ENCODE measurements at places on chromosomes 5 and 9.

GRCh38 chr9:114339130-114339908, 9.7 kb downstream of the ORM2 start:
- peak; percentile 73 for DNase-seq

DNA sequence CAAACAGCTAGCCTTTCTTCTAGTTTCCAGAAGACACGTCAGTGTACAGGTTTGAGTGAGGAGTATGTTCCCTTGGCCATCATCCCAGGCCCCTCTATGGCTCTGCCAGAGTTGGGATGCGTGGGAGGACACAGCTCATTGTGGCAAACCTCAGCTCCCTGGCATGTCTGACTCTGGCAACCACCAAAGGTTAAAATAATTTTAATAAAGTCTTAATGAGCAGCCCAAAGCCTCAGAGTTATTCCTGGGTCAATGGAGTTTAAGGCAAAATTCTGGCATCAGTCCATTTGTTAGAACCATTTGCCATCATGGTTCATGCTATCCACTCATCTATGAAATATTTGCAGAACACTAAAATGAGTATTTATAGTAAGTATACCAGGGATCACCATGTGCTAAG, 79.8 kb upstream of the PAPPA start:
- DNase-seq, result no peak

GRCh38 chr5:150372639-150373038, 15.1 kb downstream of the TCOF1 start:
- no peak for DNase-seq

- no peak for DNase-seq
Measured at GRCh38 chr5:35470866-35471265, 146.8 kb upstream of the SPEF2 start.

DNA sequence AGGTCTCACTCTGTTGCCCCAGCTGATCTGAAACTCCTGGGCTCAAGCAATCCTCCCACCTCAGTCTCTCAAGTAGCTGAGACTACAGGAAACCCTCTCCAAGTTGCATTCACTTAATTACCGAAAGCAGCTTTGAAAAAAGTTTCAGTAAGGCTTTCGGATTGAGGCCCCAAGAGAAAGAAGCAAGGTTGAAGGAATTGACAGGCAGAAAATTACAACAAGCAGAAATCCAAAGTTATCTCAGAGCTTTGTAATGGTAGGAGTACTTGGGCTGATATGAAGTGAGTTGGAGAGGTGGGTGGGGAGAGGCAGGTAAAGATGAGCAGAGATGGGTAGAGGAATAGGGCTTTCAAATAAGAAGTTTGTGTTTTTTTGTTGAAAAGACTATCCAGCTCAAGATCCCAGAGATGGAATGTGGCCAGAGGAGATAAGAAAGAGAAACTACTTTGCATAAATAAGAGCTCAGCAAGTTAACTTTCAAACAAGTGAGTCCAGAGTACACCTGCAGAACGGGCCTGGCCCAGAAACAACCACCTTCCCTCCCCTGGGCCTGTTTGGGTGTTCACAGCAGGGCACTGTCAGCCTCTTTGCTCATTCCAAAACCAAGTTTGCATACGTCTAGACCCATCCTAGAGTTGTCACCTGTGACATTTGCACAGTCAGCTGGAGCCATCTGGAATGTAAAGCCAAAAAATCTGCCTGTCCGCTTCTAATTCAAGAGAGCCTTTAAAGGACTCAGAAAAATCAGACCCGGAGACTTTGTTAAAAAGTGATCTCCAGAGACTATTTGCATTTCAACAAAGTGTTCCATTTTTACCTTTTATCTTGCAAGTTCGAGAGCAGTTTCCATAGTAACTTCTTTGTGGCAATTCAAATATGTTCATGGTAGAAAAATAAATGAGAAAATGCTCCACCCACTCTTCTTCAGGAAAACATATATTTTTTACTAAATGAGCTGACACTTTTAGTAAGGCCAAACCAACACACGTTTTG, 2.2 kb upstream of the CLINT1 start:
- peak; percentile 23 for DNase-seq

DNA sequence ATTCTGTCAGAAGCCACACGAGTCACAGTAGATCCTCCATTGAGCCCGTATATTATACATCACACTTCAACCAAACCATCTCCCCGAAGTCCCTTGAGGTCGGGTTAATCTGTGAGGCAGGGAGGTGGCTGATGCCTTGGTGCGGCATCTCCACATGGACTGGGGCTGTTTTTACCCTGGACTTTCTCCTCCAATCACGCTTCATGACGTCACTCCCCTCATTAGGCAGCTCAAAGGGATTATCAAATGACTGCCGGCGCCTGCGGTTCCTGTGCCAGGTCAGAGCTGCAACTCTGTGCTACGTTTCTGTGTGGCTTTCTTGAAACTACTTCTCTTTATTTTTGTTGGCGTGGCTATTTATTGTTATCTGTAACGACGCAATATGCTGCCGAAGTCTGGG, 53.7 kb downstream of the TMOD1 start:
- no peak for DNase-seq

DNA sequence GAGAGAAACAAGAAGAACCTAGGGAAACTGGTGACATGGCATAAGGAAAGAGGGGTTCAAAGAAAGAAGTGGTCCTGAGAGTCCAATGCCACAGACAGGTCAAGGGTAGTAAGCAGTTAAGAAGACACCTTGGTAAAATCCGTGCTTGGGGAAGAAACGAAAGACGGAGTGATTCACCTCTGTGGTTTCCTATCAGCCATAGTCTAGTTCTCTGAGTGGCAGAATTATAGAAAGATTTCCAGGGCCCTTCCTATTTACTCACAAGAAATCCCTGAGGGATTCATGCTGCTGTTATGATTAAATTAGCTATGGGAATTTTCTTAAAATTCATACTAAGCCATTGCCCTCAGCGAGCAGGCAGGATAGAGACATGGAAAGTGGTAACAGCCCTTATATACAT, 31.7 kb downstream of the IL33 start:
- no peak for DNase-seq

GRCh38 chr5:1162751-1163150, 38.6 kb upstream of the SLC6A19 start:
- no peak for DNase-seq

- no peak for DNase-seq
Measured at GRCh38 chr5:170538696-170539586, 35.1 kb downstream of the KCNIP1 start.

DNA sequence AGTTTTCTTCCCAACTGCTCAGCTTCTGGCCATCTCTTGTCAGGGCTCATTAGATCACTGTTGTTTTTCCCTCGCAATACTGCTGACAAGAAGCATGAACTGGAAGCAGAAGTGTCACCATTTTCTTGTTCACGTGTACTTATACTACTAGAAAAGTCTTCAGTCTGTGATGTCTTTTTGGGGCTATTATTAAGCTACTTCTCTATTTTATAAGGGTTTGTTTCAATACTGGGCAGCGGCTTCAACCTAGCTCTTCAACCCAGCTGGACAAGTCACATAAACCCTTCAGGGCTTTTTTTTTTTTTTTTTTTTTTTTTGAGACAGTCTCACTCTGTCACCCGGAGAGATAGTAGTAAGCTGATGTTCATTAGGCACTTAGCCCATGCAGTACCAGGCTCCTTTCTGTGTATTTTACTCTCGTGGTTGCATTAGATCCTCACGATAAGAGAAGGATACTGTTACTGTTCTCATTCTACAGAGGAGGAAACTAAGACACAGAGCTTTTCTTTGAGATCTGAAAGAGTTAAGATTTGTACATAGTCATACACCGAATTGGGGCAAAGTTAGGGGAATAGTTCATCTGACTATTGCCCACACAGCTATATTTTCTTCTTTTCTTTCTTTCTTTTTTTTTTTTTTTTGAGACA, 20.5 kb downstream of the RAPGEF1 start:
- no peak for DNase-seq

- no peak for DNase-seq
Measured at GRCh38 chr5:16018970-16019369, 160.6 kb downstream of the MARCHF11 start.

All from stimulated activated CD4-positive, alpha-beta T cell treated with anti-CD3 and anti-CD28 coated beads, Interleukin-2, amount 100 ng/mL, for 24 hours (primary cell).